ENCODE measurements at places on chromosomes 13 and 19.
A peak's percentile ranks its signal among the peaks of the same experiment; 100 is the strongest.

DNA sequence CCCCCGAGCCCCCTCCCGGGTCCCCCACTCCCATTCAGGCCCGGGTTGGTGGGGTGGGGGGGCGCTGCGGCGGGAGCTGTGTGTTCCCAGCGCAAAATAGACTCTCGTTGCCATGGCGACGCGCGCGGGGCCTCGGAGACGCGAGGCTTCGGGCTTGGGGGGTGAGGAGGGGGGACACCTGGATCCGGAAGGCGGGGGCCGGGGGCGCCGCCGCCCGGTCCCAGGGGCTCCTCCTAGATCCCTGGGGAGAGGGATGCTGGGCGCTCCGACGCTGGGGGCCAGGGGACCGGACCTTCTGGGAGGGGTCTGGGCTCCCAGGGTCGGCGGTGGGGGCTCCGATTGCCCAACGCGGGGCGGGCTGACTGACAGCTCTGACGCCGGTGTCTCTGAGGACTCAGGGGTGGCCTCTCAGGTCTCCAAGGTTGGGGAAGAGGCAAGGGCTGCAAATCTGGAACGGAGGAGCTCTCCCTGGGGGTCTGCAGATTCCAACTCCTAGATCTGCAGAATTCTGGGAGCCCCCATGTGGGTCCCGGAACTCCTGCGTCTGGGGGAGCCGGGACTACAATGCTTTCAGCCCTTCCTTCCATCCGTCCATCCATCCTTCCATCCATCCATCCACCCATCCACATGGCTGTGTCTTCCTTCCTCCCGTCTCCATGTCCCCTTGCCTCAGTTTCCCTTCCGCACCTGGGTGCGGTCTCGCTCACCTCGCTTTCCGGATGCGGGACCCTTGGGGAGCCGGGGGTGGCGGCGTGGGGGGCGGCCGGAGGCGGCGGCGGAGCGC lies 9.1 kb upstream of the SHISA7 start:
- no peak for DNase-seq

GRCh38 chr19:54684527-54684926 lies 21.7 kb downstream of the LILRB4 start:
- DNase-seq = peak; percentile 60

DNA sequence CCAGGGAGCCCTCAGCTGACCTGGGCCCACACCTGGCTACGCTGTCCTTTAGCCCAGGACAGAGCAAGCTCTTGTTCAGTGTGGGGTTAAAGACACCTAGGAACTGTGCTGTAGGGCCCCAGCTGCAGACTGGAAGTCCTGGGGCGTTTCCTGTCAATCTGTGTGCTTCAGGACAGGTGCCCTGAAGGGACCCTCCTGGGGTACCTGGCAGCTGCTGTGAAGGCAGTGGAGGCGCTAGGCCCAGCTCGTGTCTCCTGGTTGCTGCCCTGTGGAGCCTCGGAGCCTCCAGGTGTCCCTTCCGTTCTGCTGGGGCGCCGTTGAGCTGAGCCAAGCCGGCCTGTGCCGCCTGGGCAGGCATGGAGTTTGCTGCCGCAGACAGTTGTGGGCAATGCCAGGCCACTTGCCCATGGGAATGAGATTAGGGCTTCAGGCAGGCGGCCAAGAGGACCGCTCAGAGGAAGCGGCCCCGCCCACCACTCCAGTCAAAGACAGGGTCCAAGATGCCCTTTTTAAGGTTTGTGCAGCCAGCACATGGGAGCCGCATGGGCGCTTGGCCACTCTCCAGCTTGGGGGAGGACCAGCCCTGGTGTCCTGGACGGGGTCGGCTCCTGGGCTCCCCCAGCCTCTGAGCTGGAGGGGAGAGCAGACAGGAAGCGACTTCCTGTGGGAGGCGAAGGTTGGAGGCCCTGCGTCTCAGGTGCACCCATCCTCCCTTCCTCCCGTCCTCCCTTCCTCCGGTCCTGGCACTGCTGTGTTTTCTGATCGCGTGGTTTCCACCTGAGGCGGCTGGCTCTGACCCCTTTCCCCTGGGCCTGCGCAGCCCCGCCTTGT lies 4.0 kb downstream of the PTBP1 start:
- DNase-seq = peak; percentile 86

- peak; percentile 53 for DNase-seq
Observed at GRCh38 chr13:89455741-89456140, 1784.6 kb downstream of the SLITRK5 start.

GRCh38 chr13:60575142-60575541 lies 178.1 kb downstream of the TDRD3 start:
- DNase-seq = no peak

DNA sequence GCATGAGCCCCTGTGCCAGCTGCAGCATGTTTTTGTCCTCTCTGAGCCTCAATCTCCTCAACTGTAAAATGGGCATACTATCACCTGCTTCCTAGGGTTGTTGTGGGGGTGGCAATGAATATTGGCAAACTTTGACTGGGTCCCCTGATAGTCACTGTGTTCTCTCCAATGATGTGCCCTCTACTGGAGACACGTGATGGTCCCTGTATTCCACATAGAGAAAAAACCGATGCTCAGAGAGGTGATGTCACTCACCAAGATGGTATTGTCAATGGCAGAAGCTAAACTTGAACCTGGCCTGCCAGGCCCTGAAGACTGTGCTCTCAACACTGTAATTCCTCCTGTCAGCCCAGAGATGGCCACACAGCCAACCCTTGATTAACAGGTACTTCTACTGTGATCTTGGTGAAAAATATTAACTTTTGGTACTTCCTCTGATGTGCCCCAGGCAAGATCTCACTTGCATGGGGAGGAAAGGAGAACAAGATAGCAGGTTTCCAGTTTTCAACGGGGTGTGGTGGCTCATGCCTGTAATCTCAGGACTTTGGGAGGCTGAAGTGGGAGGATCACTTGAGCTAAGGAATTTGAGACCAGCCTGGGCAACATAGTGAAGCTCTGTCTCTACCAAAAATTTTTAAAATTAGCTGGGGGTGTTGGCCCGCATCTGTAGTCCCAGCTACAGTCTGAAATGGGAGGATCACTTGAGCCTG lies 3.6 kb downstream of the CEACAM20 start:
- DNase-seq = no peak

DNA sequence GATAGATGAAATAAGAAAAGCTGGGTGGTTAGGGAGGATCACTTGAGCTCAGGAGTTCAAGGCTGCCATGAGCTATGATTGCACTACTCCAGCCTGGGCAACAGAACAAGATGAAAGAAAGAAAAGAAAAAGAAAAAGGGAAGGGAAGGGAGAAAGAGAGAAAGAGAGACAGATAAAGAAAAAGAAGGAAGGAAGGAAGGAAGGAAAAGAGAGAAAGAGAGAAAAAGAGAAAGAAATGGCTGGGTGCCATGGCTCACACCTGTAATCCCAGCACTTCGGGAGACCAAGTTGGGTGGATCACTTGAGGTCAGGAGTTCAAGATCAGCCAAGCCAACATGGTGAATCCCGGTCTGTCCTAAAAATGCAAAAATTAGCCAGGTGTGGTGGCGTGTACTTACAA lies 21.1 kb downstream of the TEX101 start:
- no peak for DNase-seq

- no peak for DNase-seq
Observed at GRCh38 chr19:3359919-3360420, 6.4 kb upstream of the NFIC start.

GRCh38 chr13:36533806-36534205 lies 101.5 kb downstream of the CCNA1 start:
- no peak for DNase-seq

- DNase-seq = no peak
Observed at GRCh38 chr13:97468331-97468730, 34.4 kb downstream of the RAP2A start.

DNA sequence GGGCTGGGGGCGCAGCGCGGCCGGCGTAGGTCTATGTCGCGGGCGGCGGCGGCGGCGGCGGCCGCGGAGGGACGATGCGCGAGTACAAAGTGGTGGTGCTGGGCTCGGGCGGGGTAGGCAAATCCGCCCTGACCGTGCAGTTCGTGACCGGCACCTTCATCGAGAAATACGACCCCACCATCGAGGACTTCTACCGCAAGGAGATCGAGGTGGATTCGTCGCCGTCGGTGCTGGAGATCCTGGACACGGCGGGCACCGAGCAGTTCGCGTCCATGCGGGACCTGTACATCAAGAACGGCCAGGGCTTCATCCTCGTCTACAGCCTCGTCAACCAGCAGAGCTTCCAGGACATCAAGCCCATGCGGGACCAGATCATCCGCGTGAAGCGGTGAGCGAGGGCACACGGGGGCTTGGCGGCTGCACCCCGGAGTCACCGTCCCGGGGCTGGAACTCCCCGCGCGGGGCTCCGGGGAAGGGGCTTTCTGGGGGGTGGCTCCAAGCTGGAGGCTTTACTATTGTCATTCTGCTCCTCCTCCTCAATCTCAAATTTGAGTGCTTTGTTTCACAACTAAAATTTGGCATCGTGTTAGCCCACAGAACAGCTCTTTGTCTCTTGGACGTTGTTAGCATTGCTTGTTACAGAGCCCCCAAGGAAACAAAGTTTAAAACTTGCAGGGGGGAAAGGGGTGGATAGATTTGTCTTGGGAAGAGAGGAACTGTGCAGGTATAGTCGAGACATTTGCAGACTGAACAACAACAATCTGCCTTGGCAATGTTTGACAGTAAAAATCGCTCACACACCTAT lies 630 bp downstream of the RAP2A start:
- no peak for DNase-seq

DNA sequence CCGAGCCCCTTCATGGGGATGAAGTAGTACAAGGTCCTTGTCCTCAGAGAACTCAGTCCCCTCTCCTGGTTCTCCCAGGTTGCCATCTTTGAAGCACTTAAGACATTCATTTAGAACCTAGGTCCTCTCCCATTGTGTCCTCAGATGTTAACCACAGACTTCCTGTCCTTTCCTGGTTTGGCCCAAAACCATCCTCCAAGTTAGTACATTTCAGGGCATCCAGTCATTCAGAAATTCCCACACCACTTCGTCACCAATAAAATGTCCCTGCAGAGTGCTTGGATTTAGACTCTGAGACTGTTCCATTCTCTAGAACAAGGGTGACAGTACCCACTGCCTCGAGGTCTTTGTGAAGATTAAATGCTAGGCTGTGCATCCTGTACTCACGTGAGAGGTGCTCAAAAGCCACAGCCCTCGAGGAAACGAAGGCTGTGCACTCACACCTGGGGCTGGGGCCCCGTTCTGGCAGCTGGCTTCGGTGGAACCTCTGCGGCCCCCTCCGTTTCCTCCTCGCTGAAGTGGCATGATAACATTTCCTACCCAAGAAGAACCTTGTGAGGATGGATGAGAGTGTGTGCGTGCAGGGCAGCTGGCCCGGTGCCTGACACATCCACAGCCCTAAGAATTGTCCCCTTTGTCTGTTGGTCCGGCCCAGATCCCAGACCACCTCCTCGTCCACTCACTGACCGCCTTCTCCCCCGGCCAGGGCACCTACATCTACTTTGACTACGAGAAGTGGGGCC lies 4.7 kb downstream of the LENG1 start:
- no peak for DNase-seq
